Activated T-helper 2 cell treated with anti-CD3 and anti-CD28 coated beads, Interferon-gamma antibody, Interleukin-2, Interleukin-4, amounts not matched to agents 10 μg/mL and 5 μg/mL and 100 μg/mL, durations not matched to agents 14 hours and 24 hours and 36 hours (primary cell): ENCODE measurements at places on chromosomes 1 and 21. TPM values are rescaled to one million over a fixed set of nuclear protein-coding genes. Genes with fewer than 3 reads are reported as not detected.

Gene KPRP
- not detected in 2 replicates for total RNA-seq

DNA sequence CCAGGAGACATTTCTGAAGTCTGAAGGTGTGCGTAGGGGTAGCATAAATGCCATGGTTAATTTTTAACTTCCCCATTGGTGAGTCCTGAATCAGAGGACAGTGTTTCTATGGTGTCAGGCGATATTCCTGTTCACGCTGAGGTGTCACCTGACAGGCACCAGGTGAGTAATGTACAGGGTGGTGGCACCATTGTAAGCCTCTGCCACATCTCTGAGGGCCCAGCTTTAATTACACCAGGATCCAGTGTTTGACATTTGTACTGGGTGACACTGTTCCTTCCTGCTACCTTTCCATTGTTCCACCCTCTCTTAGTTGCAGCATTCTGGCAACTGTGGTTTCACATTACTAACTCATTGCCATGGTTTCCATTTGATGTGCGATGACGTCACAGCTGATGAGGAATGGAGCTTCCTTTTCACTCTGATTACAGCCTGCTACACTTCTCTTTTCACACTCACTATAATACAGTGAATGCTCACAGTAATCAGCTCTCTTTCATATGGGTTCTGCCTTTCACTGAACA is 40.6 kb upstream of the MARK1 start:
- DNase-seq = peak; percentile 12

- no peak for DNase-seq
Observed at GRCh38 chr1:117339866-117340700, 27.2 kb upstream of the MAN1A2 start.

DNA sequence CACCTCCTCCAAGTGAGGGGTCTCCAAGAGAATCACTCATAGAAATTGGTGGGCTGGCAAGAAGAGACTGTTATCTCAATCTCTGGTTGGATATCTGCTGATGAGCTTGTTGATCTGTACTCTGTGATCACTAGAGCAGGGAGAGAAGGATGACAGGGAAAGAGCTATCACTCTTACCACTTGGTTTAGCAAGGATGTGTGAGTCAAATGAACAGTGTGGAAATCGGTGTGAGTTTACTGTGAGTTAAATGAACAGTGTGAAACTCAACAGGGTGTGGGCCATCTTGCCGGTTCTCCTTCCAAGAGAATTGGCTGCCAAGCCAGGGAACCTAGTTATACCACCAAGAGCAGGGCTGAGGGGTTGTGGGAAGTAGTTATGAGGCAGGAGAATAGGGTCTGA is 33.3 kb upstream of the CD1D start:
- no peak for DNase-seq

DNA sequence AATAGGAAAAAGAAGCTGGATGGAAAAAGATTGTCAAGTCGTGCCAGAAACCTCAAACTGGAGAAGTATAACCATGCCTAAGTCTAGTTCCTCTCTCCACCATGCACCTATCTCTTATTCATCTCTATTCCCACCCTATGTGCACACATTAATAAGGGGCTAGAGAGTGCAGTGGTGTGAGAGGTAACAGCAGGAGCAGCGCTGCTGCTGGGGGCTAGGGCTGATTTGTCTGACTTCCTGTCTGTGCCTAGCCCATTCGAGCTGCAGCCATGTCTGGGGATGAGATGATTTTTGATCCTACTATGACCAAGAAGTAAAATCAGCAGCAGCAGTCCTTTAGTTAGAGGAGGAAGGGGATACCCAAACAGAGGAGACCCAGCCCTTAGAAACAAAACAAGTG is 43.0 kb downstream of the TRIM33 start:
- DNase-seq = no peak

DNA sequence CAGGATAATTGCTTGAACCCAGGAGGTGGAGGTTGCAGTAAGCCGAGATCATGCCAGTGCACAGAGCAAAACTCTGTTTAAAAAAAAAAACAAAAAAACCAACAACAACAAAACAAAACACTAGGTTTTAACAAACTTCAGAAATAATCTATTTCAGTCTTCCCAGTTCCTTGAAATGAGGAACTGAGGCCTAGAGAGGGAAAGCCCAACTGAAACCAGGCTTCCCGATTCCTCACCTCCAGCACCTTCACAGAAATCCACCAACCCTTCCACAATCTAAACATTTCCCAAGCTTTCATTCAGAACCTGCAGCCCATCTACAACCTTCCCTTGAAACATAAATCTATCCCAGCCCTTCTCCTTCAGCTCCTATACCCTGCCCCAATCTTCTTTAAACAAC is 612 bp upstream of the CD52 start:
- no peak for DNase-seq

DNA sequence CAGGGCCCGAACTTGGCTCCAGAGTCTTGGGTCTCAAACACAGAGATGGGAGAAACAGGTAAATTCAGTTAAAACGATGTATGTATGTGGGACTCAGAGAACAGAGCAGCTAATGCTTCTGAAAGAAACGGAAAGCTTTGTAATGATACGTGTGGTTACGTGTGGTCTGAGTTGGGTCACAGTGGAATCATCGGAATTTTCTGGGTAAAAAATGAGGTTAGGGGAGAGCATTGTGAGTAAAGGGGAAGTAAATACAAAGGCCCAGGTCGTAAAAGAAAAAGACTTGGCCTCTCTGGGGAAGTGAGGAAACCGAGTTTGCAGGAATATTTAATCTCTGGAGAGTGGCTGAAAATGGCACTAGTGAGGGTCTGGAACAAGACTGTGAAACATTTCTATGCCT is 8.3 kb downstream of the NHLH2 start:
- DNase-seq = no peak

Gene RBP7
- total RNA-seq = not detected in 2 replicates

- DNase-seq = no peak
Observed at GRCh38 chr1:223521150-223521549, 127.9 kb downstream of the CCDC185 start.

DNA sequence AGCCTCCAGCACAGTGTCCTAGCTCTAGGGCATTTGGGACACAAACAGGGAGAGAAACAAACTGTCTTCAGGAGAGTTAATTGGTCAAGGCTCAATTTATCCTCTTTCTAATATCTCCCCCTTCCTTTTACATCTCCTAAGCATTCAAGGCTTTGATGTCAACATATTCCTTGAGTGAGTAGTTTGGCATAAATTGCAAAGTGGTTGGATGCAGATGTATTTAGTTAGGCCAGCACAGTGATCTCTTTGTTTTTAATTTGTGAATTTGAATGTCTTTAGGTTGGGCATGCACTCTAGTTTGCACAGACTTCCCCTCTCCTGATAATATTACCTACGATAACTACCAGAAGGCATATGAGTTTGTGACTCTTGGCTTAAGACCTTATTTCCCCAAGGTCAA is 12.5 kb upstream of the OLFML2B start:
- no peak for DNase-seq

GRCh38 chr1:171985639-171986038 is 144.3 kb downstream of the DNM3 start:
- DNase-seq = no peak

Gene FAM78B
- 1.2 and 1.4 TPM in 2 replicates for total RNA-seq

DNA sequence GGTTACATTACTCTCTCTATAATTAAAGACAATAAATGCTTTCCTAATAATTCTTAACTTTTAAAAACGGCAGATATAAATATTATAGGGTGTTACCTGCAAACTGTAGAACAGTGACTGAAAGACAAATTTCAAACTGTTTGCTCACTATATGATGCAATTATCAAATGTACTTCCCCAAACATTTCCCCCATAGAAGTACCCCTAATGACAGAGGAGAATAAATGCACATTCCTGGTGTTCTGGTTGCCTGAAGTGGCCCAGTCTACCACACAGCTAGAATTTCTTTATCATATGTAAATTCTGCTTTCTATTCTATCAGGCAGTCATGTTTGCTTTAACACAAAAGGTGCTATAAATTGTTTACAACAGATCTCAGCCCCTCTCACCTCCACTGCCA is 70.4 kb downstream of the VAV3 start:
- no peak for DNase-seq

- DNase-seq = no peak
Observed at GRCh38 chr1:171366816-171367215, 52.8 kb downstream of the FMO4 start.

GRCh38 chr1:97524211-97524610 is 396.6 kb downstream of the DPYD start:
- no peak for DNase-seq

- DNase-seq = no peak
Observed at GRCh38 chr1:8352886-8353785, 35.2 kb downstream of the SLC45A1 start.

DNA sequence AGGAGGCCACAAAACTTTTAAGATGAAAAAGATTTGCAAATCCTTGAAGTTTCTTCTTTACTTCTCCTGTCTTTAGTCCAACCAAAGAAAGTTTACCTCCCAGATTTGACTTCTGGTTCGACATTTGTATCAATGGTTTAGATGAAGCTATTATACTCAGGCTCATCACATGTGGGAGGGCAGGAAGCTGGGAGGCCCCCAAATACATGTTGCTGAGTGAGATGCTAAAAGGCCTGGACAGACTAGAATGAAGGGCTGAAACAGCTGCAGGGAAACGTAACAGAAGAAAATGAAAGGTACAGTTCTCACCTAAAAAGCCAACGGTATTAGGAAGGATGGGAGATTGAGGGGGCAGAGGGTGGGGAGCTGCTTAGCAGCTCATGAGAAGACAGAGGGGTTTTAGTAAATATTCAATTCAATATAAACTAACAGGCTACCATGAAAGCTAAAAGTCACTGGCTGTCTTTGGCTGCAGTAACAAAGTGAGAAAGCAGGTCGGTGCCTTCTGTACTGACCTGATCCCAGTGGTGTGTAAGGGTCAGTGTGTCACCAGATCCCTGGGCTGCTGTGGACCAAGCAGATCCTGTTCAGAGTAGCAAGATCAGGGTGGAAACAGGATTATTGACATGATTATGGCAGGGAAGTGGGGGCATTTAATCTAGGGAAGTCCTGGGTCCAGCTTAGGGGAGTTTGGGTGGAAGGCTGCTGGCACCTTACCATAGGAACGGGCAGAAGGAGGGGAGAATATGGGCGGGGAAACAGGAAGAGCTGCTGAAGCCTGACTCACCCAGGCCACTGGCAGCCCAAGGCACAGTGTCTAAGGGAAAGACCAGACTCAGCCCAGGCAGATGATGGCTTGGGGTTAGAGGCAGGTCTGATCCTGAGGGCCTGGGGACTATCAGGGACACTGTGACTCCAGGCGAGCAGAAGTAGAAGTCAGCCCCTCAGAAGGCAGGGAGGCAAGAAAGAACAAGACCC is 60.4 kb downstream of the KCNN3 start:
- DNase-seq = no peak

Gene AMY1C
- total RNA-seq = not detected in 2 replicates

- DNase-seq = no peak
Observed at GRCh38 chr1:21537932-21538630, 28.9 kb downstream of the ALPL start.

DNA sequence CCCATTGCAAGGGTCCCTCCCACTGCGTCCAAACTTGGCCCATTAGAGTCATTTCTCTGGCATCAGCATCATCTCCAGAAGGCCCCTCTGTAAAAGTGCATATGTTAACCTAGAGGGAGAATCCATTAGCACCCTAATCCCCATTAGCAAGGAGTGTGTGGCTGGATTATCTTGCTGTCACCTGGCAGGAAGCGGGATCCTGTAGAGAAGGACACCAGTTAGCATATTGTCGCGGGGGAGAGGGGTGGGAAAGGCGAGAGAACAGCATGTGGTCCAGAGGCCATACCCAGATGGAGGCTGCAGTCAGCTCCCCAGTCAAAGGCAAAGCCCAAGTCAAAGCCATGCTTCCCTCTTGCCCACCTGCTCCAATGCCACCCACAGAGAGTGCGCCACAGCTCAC is 64.0 kb downstream of the OLIG1 start:
- no peak for DNase-seq

- DNase-seq = no peak
Observed at GRCh38 chr1:48470950-48471690, 884 bp downstream of the SPATA6 start.

DNA sequence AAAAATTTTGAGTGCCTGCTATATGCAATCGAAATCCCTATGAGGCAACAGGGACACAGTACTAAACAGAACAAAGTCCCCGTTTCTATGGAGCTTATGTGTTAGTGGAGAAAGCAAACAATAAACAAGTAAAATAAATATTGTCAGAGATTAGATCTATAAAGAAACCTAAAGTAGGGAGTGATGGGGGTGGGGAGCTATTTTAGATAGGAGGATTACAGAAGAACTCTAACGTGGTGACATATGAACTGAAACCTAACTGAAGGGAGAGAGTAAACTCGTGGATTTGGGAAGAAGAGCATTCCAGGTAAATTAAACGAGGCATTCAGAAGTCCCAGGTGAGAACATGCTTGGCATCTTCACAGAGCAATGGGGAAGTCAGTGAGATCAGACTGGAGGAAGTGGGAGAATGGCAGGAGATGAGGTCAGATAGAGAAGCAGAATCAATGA is 154.5 kb downstream of the DENND1B start:
- no peak for DNase-seq
